Mesothelial cell of epicardium (in vitro differentiated cells): ENCODE measurements at places on chromosomes 6 and 20. TPM values are rescaled to one million over a fixed set of nuclear protein-coding genes. Genes with fewer than 3 reads are reported as not detected.

PHACTR2 gene
- total RNA-seq, result 117 to 125 TPM (median 124 TPM) in 3 replicates

GRCh38 chr6:114218437-114219340, 124.1 kb downstream of the HS3ST5 start:
- DNase-seq, result no peak

- DNase-seq, result no peak
Observed at GRCh38 chr6:47032974-47033765, 9.0 kb downstream of the ADGRF1 start.

- no peak for DNase-seq
Observed at GRCh38 chr20:47668313-47669151, 116.7 kb downstream of the SULF2 start.

GRCh38 chr20:29878281-29878741, 1379.2 kb upstream of the DEFB115 start:
- DNase-seq, result peak; percentile 35
